ENCODE measurements at places on chromosomes 13 and 19.

DNA sequence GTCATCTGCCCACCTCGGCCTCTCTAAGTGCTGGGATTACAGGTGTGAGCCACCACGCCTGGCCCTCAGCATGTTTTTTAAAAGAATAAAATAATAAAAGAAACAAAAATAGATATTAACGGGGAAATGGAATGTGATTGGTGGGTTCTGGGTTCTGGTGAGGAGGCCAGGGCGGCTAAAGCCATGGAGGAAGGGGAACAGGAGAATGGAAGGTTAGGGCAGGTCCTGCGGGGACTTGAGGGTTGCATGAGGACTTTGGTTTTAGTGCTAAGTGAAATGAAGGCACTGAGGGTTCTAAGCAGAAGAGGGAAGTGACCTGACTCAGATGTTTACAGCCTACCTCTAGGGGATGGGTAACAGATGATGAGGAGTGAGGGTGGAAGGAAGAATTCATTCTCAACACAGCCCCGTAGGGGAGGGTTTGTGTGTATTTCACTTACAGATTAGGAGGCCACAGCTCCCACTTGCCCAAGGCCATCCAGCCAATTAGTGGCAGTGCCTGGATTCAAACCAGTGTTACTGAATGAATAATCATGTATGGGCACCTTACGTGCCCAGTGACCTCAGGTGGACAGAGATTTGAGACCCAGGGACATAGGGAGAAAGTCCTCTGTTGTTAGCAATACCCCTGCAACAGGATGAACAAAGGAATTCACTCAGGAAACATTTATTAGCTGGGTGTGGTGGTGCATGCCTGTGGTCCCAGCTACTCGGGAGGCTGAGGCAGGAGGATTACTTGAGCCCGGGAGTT lies 6.7 kb upstream of the MRPL4 start:
- no peak for DNase-seq

DNA sequence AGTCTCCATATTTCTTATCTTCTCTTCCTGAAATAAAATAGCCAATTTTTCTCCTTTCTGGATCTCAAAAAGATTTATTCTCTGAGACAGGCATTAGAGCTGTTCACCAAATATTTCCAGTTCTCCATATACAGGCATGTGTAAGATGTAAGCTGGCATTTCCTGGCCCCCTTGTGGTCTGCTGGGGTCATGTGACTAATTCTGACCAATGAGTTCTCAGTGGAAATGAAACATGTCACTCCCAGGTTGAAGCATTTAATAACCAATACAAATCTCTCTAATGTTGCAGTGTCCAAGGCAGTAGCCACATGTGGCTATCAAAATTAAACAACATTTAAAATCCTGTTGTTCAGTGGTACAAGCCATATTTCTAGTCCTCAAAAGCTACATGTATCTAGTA lies 14.8 kb upstream of the CACNA1A start:
- no peak for DNase-seq

- no peak for DNase-seq
These were observed 2.5 kb downstream of the LYL1 start for GRCh38 chr19:13100031-13100588.

DNA sequence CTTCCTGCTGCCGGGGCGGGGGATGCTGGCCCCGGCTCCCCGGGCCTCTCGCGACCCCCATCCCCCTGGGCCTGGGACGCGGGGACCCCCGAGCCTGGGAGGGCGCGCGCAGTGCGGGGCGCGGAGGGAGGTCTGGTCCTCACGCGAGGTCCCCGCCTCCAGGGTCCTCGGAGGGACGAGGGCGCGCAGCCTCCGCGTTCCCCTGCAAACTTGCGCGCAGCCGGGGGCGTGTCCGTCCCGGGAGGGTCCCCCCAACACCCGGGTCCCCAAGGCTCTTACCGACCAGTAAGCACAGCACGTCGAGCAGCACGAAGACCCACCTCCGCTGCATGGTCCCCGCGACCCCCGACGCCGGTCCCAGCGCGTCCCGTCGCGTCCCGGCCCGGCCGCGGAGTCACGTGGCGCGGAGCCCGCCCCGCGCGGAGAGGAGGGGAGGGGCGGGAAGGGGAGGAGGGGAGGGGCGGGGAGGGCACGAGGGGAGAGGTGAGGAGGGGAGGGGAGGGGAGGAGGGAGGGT lies at the start of gene PLPP2:
Gene PLPP2, minus strand, starts transcription at position 398 of the 516 bp plus-strand sequence. Its CDS starts 67 bp downstream, at position 331.
- DNase-seq = no peak

- DNase-seq = no peak
These were observed 2.4 kb downstream of the DHX34 start for GRCh38 chr19:47351548-47351947.

DNA sequence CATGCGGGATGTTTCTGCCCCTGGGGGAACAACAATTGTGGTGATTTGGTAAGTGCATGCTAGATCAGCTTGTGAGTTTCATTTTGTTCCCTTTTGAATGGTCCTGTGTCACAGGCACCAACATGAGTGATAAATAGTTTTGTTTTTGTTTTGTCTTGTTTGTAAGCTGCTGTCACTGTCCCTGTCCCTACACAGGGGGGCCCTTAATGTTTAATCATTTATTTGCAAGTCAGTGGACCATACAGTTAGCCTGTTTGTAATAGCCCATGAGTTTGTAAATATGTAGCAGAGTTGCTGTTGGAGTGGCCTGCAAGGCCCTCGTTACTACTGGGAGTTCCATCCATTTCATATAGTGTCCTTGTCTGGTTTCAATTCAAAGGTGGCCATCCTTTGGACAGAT lies 979.6 kb upstream of the SPRY2 start:
- no peak for DNase-seq

GRCh38 chr19:5052515-5052914 lies 83.6 kb downstream of the KDM4B start:
- DNase-seq = no peak
